ENCODE measurements at places on chromosomes 12 and 14.

- peak; percentile 77 for DNase-seq
Measured at GRCh38 chr12:51391283-51392123, at the start of gene GALNT6. GALNT6 (minus strand) TSS chr12:51391406; CDS start chr12:51379781, 11,625 bp downstream.

- no peak for DNase-seq
Measured at GRCh38 chr12:57625261-57626032, 7.6 kb downstream of the B4GALNT1 start.

DNA sequence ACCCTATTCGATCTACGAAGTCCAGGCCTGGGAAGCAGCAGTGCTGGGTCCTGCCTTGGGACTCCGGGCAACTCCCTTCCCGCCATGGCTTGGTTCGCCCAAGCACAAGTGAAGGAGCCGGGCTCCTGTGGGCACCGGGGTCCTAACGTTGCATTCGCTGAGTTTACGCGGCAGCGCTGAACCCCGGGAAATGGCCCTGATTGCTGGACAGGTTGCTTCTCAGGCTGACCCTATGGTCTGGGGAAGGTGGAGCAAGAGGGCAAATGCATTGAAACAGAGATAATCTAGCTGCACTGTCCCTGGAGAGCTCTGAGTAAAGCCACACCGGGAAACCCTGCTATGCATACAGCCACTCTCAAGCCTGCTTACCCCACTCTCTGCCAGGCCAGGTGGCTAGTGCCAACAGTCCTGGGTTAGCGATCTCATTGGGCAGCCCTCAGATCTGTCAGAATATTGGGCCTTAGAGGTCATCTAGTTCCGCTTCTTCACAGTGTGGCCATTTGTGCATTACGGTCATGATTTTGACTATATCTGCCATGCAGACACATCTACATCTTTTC lies 11.3 kb downstream of the SYNE3 start:
- no peak for DNase-seq

GRCh38 chr12:21912318-21912717 lies 28.9 kb downstream of the ABCC9 start:
- no peak for DNase-seq

GRCh38 chr12:69298947-69299346 lies 49.2 kb upstream of the LYZ start:
- DNase-seq = no peak

GRCh38 chr12:4905316-4905715 lies 4.4 kb upstream of the KCNA1 start:
- DNase-seq = no peak

DNA sequence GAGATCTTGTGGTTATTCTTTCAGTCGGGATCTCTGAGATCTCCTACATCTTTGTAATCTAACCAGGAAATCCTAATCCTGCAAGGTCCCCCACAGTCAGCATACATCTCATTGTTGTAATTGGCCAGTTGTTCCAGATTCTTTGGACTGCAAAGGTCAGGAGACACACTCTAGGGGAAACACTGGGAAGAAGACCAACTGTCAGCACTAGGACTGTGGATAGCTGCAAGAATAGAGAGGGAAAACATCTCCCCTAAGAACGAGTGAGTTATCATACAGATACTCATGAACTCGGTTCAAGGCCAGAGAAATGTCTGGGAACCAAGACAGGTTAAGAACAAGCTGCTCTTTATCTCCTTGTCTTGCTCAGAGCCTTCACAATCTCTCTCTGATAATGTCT lies 217.9 kb upstream of the TMPO start:
- DNase-seq = no peak

DNA sequence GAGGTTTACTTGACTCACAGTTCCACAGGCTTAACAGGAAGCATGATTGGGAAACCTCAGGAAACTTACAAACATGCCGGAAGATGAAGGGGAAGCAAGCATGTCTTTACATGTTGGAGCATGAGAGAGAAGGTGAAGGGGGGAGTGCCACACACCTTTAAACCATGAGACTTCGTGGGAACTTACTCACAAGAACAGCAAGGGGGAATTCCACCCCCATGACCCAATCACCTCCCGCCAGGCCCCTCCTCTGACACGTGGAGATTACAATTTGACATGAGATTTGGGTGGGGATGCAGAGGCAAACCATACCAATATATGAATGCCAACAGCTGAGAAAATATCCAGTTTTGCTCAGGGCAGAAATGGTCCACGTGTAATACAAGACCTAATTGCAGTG lies 518.6 kb downstream of the VRK1 start:
- no peak for DNase-seq

DNA sequence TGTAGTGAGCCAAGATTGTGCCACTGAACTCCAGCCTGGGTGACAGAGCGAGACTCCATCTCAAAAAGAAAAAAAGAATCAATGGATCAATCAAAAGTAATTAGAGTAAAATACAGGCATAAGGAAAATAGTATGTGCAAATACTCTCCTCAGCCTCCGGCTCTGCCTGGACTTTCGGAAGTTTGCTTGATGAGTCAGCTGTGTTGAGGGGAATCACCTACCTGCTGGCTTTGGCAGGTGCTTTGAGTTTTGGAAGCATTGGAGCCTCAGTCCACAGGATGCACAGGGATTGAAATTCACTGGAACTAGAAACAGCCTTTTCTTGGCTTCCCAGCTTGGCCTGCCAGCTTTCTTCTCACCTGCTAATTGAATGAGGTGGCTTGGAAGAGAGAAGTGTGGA lies 268.2 kb downstream of the PCNX1 start:
- DNase-seq = no peak

DNA sequence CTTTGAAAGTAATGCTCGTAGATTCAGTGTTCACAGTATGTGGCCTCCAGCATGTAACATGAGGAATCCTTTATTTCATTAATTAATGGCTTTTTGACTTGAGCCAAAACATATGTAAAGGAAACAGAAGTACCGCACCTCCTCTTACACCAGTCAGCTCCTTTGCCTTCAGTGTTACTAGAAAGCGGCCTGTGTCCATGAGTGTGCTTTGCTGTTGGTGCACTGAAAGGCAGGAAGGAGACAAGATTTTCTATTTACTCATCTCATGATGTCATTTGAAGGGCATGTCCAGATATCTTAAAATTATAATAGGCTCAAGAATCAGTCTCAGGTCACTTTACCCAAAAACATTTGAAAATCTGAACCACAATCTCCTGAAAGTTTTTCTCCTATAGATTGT lies 9.9 kb upstream of the CCT2 start:
- no peak for DNase-seq

GRCh38 chr12:104306376-104306775 lies 2.8 kb downstream of the EID3 start:
- DNase-seq = no peak

DNA sequence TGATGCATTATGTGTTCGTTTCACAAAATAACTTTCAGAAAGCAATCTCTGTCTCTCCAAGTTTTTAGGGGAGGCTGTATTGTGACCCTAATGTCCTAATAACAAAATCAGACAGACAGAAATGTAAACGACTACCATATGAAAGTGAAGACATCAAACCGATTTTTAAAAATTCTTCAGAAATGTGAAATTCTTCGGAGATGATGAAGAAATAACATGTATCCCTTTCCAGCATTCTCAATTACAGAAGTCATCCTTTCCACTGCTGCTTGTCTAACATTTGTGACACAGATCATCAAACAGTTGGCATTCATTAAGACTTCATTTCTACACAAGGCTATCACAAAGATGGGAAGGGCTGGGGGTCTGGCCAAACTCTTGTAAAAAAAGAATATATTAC lies 41.0 kb downstream of the DMAC2L start:
- no peak for DNase-seq

DNA sequence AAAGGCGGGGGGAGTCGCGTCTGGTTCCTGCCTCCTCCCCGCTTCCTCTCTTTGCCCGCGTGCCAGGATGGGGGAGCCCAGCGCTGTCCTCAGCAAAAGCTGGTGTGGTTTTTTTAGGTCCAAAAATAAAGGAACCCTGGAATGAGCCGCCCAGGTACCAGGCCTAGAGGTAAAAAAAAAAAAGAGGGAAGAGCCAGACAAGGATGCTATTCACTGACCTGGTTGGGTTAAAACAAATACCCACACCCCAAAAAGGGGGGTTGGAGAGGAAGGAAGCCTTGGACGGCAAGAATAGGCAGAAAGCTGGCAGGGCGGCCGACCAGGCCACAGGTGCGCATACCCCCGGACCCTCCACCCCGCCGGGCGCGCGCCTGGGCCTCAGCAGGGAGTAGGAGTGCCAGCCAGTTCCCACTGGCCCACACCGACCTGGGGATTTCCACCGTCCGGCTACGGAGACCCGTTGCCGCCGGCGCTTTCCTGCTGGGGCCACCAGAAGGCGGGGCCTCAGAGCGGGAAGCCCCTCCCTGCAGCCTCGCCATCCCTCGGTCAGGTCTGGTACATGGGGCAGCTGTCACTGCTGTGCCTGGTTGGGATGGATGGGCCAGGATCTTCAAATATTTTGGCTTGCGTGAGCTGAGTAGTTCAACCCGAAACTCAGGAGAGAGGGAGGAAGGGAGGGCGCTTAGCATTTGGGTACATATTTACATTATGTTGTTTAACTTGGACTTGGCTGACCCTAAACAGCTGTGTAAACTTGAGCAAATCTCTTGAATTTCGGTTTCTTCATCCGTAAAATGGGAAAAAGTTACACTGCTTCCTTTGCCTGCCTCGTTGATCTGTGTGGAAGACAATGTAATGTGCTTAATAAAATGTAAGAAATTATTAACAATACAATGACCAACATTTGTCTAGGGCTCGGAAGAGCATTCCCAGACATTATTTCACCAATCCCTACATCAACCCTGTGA lies 5.4 kb upstream of the IRF2BPL start:
- peak; percentile 79 for DNase-seq

DNA sequence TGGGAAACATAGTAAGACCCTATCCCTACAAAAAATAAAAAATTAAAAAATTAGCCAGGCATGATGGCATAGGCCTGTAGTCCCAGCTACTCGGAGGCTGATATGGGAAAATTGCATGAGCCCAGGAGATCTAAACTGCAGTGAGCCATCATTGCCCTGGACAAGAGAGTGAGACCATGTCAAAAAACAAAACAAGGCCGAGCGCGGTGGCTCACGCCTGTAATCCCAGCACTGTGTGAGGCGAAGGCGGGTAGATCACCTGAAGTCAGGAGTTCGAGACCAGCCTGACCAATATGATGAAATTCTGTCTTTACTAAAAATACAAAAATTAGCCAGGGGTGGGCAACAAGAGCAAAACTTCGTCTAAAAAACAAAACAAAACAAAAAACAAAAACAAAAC lies 51.6 kb downstream of the FAM186A start:
- no peak for DNase-seq

- DNase-seq = no peak
Measured at GRCh38 chr14:63438065-63438757, 105.0 kb downstream of the PPP2R5E start.

DNA sequence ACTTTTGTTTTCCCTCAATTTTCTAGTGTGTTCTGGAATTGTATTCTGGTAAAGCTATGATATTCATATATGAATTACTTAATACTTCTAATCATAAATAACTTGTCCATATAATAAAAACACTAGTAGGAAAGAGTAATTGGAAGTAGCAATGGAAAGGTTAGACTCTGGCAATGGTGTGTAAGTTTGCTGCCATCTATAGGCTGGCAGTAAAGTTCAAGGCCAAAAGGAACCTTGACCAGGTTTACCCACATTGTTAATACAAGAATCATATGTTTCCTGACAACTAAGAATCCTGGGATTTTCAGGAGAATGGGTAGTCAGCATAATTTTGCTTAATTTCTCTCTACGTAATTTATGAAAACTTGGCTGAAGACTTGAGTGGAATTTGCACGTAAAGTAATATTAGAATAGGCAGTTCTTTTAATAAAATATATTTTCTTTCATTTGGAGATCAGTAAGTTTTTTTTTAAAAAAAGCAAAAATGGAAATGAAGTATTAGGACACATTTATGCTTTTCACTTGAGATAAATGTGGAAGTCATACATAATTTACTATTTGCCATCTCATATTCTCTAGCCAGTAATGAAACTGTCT lies 926.7 kb downstream of the GALC start:
- no peak for DNase-seq

GRCh38 chr14:54722791-54723432 lies 156.0 kb downstream of the SAMD4A start:
- DNase-seq = no peak

GRCh38 chr12:96157427-96157826 lies 36.7 kb upstream of the ELK3 start:
- DNase-seq = no peak

DNA sequence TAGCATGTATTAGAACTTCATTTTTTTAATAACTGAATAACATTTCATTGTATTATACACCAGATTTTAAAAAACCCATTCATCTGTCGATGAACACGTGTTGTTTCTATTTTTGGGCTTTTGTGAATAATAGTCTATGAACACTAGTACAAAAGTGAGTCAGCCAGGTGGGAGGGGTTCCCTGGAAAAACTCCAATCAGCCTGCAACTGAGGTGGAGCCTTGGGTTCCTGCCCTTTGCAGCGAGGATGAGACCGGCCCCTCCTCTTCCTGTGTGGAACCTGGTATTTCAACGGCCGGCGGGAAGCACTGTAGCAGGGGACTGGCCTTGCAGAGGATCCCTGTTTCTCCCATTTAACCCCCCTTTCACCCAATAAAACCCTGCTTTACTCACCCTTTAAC lies 56.1 kb downstream of the LMNTD1 start:
- no peak for DNase-seq

All from GM12892 (cell line).